ENCODE measurements at places on chromosomes 4 and X.

DNA sequence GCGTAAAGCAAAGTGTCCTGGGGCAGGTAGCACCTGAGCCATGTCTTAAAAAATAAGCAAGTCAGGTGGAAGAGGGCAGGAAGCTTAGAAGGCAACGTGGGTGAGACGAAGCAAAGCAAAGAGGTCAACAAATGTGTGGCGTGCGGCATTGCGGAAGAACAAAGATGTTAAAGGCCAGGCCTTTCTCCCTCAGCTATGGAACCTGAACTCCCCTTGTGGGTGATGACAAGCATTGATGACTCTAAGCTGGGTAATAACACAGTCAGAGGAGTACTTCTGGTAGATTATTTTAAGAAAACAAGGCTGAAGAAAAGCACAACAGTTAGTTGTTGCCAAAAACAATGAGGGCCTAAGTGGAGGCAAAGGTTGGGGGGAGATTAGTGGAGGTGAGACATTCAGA is 29.0 kb upstream of the SORBS2 start:
- no peak for DNase-seq

DNA sequence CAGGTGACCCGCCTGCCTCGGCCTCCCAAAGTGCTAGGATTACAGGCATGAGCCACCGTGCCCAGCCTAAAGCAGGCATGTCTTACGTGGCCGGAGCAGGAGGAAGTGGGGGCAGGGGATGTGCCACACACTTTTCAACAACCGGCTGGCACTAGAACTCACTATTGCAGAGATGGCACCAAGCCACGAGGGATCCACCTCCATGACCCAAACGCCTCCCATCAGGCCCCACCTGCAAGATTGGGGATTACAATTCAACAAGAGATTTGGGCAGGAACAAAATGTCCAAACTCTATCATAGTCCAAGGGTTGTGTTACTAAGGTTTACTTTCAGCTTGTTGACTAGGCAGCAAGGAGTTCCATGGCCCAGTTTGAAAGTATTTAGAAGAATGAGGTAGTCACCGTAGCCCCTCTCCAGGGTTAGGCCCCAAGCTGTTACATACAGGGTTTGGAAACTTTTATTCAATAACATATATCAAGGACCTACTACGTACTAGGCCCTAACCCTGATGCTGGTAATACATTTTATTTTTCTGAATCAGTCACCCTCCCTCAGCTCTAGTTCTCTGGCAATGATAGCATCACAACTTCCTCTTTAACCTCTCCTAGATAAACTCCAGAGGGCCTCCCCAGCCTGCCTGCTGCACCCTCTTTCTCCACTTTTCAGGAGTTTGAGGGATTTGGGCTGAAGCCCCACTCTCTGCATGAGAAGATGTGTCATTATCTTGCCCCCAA is 18.0 kb upstream of the TBC1D14 start:
- DNase-seq = no peak

- DNase-seq = no peak
These were observed 819.2 kb downstream of the RAPGEF2 start for GRCh38 chr4:159922119-159922518.

DNA sequence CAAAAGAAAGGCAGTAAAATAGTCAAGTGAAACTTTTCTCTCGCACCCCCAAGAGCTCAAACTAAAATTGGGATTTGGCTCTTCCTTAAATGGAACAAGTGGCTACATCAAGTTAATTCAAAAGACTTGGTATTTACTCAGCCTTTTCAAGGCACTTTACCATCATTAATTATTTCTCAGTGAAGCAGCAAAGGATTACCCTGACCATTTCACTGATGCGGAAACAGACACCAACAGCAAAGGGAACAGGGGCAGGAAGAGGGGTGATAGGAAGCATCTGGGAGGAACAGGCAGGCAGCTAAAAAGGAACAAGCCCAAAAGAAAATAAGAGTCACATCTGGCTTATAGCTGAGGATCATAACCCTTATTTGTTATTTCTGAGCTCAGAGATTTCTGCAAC is 2.7 kb downstream of the SCML2 start:
- no peak for DNase-seq

- DNase-seq = no peak
These were observed 72.2 kb downstream of the RWDD4 start for GRCh38 chr4:183586824-183587223.
